Fibroblast of upper back skin (primary cell): ENCODE measurements at places on chromosomes 4 and X.
A peak's percentile ranks its signal among the peaks of the same experiment; 100 is the strongest.

GRCh38 chrX:45762699-45763647, 562.3 kb upstream of the DIPK2B start:
- DNase-seq, result no peak

DNA sequence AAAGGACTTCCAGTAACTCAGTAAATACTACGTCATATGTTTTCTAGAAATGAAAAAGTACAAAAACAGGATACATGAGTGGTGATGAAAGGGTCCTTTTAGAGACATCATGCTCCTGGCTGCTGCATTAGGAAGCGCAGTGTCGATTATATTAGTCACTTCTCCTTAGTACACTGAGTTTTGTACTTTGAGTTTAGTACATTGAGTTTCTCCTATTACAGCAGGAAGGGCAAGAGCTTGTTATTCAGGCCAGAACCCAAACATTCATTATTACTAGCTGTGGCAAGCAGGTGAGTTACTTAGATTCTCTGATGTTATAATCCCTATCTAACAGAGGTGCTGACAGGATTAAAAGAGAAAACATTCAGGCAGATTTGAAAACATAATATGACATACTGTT, 21.3 kb downstream of the RPGR start:
- no peak for DNase-seq

DNA sequence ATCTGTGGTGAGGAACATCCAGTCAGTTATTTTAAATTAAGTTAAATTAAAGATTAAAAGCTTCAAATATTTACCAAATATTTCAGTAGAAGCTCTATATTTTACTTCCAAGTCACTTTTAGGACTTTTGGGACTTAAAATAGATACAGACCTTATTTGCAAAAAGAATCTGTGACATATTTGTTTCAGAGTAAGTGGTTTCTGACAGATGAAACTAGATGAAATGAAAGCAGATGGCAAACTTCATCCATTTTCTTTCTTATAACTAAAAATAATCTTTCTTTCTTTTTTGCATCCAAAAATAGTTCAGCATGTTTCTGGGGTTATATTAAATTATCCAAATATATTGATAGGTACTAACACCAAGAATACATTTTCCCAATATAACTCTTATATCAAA, 6.6 kb upstream of the UTP3 start:
- no peak for DNase-seq

DNA sequence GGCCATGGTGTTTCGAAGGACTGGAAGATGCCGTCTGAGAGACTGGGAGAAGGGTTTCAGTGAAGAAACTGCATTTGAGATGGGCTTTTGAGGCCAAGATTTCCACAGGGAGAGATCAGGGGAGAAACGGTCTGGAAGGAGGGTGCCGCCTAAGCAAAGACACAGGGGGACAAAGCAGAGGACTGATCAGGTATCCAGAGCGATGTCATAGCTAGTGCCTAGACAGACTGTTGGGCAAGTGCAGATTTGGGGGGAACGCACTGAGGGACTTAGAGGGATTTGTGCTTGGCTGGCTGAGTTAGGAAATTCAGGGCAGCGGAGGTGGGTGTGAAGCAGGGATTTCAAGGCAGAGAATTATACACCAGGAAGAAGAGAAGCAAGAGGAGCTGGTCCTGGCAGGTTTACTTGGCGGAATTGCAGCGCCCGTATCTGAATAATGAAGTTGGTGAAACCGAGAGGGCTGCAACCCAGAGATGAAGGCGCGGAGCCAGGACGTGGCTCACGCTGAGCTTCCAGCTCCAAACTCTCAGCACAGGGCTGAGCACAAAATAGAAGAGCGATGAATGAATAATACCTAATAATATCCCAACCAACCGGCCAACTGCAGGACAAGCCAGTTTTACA, 106.9 kb downstream of the MAML3 start:
- DNase-seq, result no peak

- DNase-seq, result no peak
Measured at GRCh38 chr4:119029847-119030535, 105.6 kb upstream of the MYOZ2 start.

GRCh38 chr4:93802045-93802444, 26.5 kb upstream of the ATOH1 start:
- no peak for DNase-seq

DNA sequence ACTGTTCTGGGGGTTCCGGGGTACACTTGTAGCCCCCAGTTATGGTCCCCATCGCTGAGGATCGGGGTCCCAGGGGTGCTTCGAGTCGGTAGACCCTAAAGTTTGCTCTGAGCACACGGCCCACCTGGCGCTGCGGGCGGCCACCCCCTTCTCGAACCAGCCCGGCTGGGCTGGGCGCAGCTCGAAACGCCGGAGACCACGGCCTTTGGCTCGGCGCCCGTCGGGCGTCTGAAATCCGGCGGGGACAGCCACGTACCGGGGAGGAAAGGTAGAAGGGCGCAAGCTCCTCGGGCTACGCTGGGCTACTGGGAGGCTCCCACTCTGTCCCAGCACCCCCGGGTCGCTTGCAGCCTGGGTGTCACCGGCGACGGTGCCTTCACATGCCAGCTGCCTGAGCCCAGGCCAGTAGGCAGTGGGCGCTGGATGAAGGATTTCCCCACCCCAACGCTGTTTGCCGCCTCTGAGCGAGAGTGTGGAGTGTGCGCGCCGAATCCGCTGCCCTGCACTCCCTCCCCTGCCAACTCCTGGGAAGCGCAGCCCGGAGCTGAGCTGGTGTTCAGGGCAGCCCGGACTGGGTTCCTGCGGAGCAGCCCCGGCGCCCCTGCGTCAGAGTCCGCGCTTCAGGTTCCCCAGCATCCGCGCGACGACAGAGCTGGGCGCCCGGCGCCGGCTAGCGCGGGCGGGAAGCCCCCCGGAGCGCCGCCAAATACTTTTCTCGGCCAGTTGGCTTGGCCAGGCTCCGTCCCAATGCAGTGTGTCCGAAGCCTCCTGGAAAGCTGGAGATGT, 637 bp downstream of the MAMLD1 start:
- no peak for DNase-seq

- peak; percentile 55 for DNase-seq
Measured at GRCh38 chrX:16664074-16664473, 14.1 kb downstream of the S100G start.

- DNase-seq, result no peak
Measured at GRCh38 chr4:84574069-84574720, 8.7 kb upstream of the CDS1 start.

DNA sequence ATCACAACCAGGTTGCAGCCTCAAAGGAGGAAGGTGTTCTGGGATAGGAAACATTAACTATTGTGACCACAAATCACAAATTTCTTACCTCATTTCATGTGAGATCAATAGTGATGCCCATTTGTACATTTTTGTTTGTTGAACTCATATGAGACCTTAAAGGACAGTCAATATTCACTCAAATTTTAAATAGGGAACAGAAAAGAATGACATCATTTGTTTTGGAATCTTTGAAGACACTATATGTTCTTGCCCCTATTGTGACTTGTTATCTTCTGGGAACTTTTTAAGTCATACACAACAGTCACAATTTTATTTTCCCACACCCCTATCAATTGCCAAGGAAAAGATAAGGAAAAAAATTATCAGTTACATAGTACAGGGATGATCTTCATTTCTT, 346.5 kb downstream of the ARAP2 start:
- DNase-seq, result no peak

DNA sequence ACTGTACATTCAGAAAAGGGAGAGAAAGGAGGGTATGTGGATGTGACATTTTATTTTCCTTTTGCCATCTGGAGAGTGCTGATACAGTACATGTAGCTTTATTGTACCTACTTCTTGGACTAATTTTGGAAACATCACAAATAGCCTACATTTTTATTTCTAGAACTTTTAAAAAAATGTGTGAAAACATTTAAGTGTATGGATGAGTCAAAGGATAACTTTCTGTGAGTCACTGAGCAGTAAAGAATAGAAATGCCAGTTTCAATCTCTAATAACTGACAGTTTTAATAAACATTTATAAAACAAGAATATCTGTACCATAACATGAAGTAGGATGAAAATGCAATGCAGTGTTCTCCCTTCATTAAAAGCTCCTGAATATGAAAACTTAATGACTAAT, 374.4 kb upstream of the NWD2 start:
- no peak for DNase-seq

GRCh38 chr4:185535612-185536410, 504 bp upstream of the PDLIM3 start:
- DNase-seq, result no peak

- no peak for DNase-seq
Measured at GRCh38 chrX:150940844-150941495, 42.2 kb upstream of the HMGB3 start.

DNA sequence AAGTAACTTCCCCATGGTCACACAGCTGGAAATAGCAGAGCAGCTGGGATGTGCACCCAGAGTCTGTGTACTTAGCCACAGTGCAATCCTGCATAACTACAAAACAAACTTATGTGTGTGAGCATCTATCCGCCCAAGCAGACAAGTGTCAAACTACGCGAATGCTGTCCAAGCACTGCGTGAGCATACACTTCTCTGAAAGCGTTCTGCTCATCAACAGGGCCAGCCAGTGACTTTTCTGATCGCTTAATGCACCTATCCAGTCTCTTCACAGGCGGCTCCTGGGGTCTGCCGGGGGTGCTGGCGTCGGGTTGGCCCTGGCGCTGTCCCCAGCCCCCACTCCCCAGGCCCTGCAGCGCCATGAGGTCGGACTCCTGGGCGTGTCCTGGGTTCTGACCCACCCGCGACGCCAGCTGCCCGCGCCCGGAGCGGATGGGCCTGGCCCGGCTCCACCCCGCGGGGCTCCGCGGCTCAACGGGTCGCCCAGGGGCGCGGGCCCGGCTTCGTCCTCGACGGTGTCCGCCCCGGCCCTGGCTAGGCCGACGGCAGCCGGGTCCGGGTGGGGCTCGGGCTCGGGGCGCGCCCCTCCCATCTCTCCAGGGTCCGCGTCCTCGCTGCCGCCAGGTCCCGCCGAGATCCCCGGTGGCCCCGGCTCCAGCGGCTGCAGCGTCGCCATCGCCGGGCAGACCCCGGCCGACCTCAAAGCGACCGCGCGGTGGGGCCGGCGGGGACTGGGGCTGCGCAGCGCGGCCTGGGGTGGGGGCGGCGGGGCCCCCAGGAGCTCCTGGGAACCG, 1.3 kb upstream of the ZNF141 start:
- peak; percentile 0 for DNase-seq

- no peak for DNase-seq
Measured at GRCh38 chr4:186772936-186773487, 49.4 kb upstream of the FAT1 start.

DNA sequence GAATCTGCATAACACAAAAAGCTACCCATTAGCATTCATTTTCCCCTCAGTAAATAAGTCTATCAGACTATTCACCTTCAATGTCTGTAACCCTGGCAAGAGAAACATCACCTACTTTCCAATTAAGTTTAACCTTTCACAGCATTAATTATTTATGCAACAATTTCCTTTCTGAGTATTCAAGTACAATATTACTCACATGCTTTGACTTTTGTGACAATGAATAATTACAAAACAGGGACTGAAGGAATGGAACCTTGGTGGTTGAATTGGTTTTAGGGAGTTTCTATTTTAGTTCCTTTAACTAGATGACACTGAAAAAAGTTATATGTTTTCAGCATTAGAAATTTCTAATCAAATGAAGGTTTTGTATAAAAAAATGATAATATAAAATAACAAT, 932.3 kb upstream of the EPHA5 start:
- no peak for DNase-seq

GRCh38 chr4:111360906-111361305, 738.0 kb upstream of the PITX2 start:
- no peak for DNase-seq

GRCh38 chr4:27742816-27743215, 882.2 kb downstream of the STIM2 start:
- peak; percentile 5 for DNase-seq

GRCh38 chr4:114191496-114191895, 212.0 kb upstream of the ARSJ start:
- no peak for DNase-seq

DNA sequence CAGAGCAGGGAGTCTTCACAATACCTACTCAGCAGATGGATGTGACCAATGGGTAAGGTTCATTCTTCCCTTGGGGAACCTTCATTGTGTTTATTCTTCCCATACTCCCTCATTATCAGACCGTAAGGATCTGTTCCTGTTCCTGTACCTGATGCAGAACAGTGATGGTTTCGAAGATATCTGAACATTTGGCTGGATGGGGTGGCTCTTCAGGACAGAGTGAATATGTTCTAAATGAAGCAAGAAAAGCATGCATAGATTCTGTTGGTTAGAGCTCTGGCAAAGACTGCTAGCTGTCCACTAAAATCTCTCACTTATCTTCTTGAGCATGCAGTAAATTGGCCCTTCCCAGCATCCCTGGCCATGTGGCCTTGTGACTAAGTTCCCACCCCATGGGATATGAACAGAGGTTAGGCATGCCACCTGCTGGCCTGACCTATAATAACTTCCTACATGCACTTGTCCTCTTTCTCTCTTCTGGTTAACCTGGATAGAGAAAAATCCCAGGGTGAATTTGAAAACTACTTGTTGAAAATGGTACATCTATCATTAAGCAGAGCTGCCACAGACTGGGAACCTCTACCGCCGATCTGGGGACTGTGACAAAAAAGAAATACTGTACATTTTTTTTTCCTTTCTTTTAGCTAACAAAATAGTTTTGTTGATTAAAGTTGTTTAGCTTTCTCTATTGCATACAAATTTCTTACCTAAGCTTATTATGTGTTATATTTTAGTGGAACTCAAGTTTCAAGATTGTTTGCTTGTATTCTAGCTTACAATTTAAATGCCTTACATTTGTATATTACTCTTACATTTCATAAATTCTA, 60.0 kb upstream of the BANK1 start:
- peak; percentile 78 for DNase-seq

GRCh38 chr4:20832826-20833225, 132.6 kb downstream of the PACRGL start:
- peak; percentile 21 for DNase-seq

DNA sequence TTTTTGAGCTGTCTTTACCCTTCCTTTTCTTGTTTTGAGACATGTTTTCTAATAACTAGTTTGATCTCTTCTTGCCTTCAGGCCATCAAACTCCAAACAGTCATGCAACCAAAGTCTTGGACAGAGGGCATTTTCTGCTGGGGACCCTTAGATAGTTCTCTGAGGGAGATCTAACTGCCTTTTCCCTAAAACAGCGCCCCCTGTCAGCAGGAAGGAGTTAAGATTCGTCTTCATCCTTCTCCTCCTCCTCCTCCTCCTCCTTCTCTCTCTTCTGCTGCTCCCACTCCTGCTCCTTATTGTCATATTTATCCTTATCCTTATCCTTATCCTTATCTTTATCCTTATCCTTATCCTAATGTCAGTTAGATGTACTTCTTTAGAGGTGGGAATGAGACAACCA, 417.2 kb downstream of the TRAM1L1 start:
- no peak for DNase-seq

DNA sequence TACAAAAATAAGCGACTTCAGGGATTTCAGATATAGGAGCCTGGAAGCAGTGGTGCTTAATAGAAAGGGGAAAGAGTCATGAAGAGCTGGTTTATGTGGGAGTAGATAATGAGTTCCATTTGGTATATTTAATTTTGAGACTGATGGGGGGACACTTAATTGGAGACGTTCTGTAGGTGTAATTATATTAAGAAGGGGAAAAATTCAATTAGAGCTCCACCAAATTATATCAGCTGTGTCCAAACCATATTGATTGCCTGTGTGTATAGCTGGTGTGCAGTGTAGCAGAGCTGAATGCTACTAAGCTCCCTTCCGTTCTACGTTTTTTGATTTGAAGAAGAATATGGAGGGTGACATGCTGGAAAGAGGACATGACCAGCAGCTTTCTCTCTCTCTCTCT, 282.3 kb downstream of the DMD start:
- no peak for DNase-seq
